ENCODE measurements at places on chromosomes 16 and 17.

GRCh38 chr17:82334622-82335394 lies 1.2 kb upstream of the SECTM1 start:
- no peak for DNase-seq

- no peak for DNase-seq
Measured at GRCh38 chr16:4089251-4089810, 26.9 kb downstream of the ADCY9 start.

GRCh38 chr16:57976331-57976796 lies 5.4 kb upstream of the CNGB1 start:
- DNase-seq, result peak; percentile 93

DNA sequence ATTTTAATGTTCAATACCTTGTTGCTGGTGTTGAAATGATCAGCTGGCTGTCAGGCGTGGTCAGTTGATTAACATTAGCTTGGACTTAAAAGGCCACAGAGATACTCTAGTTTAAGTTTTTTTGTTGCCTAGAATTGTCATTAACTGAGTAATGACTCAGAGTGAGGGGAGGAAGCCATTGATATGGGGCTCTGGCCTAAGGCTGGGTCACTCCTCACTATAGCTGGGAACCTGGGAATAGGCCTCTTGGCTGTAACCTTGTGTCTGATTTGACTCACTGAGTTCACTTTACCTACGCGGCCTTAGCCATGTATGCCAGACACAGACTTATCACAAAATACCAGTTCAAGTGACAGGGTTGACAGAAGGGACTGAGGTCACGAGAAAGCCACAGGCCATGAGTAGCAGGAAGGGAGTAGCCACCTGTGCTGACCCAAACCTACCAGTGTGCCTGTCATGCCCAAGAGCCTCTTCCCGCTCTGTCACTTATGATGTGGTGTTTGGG lies 37.9 kb upstream of the ADCY7 start:
- peak; percentile 70 for DNase-seq

GRCh38 chr17:57442914-57443571 lies 186.7 kb downstream of the MSI2 start:
- DNase-seq, result no peak

DNA sequence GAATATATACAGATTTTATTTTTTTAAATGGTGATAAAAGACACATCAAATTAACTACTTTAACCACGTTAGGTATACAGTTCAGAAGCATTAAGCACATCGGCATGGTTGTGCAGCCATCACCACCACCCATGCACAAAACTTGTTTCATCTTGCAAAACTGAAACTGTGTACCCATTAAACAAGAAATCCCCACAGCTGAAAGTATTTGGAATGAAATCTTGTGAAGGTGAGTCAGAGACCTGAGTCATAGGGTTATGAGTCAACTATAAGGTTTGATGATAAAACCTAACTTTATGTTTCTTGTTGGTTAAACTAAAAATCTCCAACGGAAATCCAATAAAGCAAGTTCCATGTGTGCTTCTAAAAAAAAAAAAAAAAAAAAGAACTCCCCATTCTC lies 561.6 kb upstream of the PSMD7 start:
- DNase-seq, result no peak

- peak; percentile 73 for DNase-seq
Measured at GRCh38 chr17:8832711-8833352, 33.7 kb upstream of the MFSD6L start.

Measured in K562 (cell line).